ENCODE measurements at places on chromosomes 12 and 14.

GRCh38 chr14:104316121-104316722, 177.8 kb downstream of the KIF26A start:
- DNase-seq, result no peak

GRCh38 chr14:58145936-58146335, 6.1 kb downstream of the ARMH4 start:
- no peak for DNase-seq

DNA sequence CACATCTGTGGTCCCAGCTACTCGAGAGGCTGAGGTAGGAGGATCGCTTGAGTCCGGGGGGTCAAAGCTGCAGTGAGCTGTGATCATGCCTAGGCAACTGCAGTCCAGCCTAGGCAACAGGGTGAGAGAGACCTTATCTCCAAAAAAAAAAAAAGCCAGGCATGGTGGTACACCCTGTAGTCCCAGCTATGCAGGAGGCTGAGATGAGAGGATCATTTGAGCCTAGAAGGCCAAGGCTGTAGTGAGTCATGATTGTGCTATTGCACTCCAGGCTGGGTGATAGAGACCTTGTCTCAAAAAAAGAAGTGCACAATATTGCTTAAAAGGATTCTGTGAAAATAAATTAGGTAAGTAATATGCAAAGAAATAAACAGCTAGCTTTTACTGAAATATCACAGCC, 17.0 kb downstream of the NAA25 start:
- DNase-seq, result no peak

- DNase-seq, result no peak
Observed at GRCh38 chr12:121610239-121611149, 15.8 kb upstream of the ORAI1 start.

- DNase-seq, result peak; percentile 39
Observed at GRCh38 chr12:94208622-94208966, 60.2 kb downstream of the PLXNC1 start.

DNA sequence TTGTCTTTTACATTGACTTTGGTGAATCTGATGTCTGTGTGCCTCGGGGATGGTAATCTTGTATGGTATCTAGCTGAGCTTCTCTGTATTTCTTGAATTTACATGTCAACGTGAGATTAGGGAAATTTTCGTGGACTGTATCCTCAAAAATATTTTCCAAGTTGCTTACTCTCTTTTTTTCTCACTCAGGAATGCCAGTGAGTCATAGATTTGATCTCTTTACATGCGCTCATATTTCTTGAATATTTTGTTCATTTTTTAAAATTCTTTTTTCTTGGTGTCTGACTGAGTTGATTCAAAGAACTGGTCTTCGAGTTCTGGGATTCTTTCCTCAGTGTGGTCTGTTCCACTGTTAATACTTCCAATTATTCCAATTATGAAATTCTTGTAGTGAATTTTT, 207.7 kb downstream of the RAD51B start:
- no peak for DNase-seq

DNA sequence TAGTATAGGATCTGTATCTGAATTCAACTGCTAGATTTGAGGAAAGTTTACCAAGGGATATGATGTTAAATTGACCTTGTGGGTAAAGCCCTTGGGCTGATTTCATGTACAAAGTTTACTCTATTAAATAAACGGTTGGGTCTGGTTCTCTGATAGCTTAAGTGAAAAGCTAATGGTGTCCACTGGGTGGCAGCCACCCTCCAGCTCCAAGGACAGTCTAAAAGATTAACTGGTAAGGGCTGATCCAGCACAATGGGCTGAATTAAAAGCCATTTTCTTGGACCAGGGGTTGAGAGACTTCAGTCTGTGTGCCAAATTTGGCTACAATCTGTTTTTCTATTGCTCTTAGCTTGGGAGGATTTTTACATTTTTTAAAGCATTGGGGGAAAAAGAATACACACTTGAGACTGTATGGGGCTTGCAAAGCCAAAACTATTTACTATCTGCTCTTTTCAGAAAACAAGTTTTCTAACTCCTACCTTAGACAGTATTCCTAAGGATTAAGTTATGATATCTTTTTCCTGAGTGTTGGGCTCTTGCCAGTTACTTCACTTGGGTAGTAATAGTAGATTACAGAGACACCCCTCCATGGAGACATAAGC, 116.5 kb downstream of the GPHN start:
- DNase-seq, result no peak

DNA sequence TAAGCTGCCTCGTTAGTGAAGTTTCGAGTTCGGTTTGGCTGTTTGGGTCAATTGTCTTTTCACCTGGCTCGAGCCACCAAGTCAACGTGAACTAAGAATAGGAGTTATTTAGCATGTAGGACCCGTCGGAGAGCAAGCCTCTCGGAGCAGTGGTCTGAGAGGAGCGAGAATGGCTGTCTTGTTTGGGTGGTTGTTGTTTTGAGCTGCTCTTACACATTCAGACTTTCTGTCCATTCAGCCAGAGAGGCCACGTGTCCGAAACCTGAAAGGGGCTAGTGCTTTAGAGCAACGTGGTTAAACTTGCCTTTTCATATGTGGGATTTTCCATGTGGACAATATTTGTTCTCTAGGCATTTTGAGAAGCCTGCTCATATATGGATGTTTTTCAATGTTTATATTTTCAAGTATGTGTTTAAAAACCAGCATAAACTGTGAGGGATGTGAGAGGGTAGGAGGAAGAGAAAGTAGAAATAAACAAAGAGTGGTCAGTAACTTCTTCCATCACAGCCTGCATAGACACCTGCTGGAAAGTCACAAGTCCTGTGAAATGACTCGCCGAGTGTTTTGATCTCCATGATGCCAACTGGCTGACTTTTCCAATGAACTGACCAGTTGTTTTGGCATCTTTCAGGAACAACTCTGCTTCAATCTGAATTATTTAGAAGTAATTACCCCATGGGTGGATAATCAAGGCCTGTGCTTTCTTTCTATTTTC, 221.0 kb downstream of the ASCL1 start:
- no peak for DNase-seq

GRCh38 chr12:106248312-106248845, 559 bp upstream of the CKAP4 start:
- DNase-seq, result peak; percentile 22

DNA sequence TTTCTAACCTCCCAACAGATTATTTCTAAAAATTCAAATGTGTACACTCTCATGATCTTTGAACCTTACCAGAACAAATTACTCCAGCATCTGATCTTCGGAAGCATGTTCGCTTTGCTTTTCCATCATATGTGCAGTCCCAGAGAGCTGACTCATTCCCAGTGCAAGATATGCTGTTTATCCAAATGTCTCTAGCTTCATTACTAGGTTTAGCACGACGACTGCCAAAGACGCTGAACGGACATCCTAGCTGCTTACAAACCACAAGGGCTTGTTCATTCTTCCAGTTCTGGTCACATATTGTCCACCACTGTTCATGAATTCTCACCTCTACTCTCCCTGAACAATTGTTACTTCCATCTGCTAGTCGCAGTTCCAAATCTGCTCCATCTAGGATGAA, 40.5 kb downstream of the CD163L1 start:
- DNase-seq, result no peak

- no peak for DNase-seq
Observed at GRCh38 chr14:83425138-83425537, 1891.5 kb upstream of the SEL1L start.

DNA sequence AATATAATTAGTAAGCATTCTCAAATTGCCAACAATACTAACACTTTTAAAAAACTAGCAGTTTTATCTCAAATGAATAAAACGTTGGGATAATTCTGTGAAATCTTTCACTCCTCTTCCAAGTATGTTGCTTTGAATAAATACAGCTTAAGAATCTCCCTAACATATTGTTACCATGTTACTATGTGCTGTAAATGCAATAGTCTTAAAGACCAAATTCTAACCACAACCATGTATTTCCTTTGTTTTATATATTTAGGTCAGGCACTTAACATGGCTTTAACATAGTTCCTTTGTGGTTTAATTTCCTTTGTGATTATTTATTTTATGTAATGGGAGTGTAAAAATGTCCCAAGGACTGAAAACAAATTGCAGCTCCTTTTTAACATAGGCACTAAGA, 33.9 kb upstream of the CCDC91 start:
- no peak for DNase-seq

- no peak for DNase-seq
Observed at GRCh38 chr12:90393652-90394051, 561.3 kb downstream of the CCER1 start.

GRCh38 chr12:66629138-66629870, 49.6 kb downstream of the GRIP1 start:
- DNase-seq, result no peak

- no peak for DNase-seq
Observed at GRCh38 chr14:103887170-103887501, 39.8 kb upstream of the PPP1R13B start.

GRCh38 chr14:99245564-99246511, 26.2 kb downstream of the BCL11B start:
- no peak for DNase-seq

- no peak for DNase-seq
Observed at GRCh38 chr14:22403296-22403695, 185.7 kb downstream of the DAD1 start.

DNA sequence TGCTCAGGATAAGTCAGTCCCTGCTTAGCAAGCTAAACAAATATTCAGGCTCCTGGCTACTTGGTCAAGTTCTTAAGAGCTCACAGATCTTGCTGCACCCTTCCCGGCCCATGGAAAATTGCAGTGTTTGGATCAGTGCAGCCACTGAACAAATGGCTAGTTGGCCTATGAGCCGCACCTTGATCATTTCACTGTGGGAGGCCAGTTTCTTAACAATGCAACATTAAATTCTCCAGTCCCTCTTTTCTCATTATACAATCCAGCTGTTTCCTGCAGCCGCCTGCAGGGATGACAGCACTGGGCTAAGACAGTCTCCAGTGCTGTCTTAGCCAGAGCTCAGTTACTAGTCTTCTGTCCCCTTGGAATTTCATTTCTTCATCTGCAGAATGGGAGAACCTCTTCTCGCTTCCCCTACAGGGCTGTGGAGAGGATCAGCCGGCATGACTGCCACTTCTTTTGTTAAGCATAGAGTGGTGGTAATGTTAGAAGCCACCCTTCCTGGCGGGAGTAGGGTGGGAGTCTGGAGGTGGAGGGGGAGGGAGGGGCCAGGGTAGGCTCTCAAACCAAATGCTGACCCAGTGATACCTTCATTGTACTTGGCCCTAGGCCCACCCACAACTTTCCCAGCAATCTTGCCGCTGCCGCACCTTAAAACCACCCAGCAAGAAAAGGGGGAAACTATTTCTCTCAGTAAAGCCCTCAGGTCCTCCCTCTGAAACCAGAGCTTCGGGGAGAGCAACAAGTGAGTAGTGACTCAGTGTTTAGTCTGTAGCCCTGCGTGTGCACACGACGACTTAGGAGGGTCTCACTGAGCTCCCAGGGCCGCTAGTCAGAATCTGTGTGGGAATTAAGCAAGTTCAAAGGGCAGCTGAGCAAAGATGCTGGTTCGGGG, 145.7 kb downstream of the NUAK1 start:
- no peak for DNase-seq

DNA sequence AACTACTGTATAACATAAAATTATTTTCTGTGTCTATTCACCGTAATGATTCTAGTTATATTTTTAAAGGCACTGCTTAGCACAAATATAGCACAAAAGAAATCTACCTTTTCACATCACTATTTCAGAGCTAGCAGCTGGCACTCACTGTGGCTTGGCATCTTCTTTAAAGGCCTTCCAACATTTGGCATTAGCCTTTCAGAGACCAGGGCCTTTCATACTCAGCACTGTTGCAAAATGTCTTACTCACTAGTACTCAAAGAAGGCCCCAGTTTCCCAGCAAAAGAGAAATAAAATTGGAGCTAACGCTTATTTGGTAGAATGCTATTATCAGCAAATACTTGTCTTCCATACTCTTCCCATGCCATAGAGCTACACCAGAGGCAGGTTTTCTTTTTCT, 238.4 kb downstream of the MED13L start:
- no peak for DNase-seq

DNA sequence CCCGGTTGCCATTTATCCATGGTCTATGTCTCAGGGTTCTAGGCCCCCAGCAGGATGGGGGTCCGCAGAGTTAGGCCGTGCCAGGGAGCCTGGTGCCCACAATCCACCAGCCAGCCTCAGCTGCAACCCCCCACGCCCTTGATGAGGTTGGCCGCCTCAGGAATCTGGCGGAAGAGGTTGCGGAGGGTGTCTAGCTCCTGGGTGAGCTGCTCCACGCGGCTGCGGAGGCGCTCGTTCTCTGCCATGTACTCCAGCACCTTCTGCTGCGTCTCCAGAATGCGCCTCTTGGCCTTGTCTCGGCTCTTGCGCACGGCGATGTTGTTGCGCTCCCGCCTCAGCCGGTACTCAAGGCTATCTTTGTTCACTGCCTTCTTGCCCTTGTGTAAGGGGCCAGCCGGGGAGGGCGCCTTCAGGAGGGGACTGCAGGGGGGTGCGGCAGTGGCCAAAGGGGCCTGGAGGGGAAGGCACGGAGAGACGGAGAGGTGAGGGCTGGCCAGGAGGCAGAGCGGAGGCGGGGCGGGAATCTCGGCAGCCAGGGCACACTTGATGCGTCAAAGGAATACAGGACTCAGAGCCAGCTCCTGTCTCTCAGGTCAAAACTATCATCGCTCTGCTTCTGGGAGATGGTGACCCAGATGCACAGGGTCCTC, 1.6 kb downstream of the CEBPE start:
- DNase-seq, result no peak

- DNase-seq, result no peak
Observed at GRCh38 chr14:85529803-85530574, at the start of gene FLRT2. FLRT2 (plus strand) TSS chr14:85530144; CDS start chr14:85621515, 91,371 bp downstream.

DNA sequence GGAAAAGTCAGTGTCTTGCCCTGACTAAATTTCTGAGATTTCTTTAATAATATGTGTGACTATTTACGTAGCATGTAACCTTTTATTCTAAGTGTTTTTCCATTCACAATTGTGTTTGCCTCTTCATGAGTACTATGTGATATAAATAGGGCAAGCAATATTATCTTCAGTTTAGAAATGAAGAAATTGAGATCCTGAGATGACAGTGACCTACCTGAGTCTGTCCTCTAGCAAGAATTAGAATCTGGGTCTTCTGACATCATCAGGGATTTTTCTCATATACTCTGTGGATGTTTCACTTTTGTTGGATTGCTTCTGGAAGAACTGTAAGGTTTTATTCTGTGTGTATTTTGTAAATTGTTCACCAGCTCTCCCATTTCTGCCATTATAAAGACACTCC, 35.0 kb downstream of the TMTC2 start:
- no peak for DNase-seq

GRCh38 chr12:27207615-27208413, 36.3 kb upstream of the STK38L start:
- no peak for DNase-seq

DNA sequence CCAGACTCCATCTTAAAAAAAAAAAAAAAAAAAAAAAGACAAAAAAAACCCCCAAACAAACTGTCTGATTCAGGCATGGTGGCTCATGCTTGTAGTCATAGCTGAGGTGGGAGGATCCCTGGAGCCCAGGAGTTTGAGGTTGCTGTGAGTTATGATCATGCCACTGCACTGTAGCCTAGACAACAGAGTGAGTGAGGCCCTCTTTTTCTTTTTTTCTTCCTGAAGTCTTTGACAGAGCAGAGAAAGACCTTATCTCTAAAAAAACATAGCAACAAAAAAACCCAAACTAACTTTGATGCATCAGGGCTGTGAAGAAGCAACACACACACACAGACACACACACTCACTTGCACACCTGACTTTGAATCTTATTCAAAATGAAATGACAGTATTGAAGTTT, 7.7 kb upstream of the AMN1 start:
- peak; percentile 86 for DNase-seq

- DNase-seq, result no peak
Observed at GRCh38 chr14:104726600-104727451, 2.8 kb downstream of the ADSS1 start.

GRCh38 chr12:50894241-50894640, 51.5 kb downstream of the TMPRSS12 start:
- no peak for DNase-seq

All from CD4-positive, alpha-beta T cell treated with Interleukin-15 for 1 hour (primary cell).